MM.1S (cell line): ENCODE measurements at places on chromosomes 4 and X.

DNA sequence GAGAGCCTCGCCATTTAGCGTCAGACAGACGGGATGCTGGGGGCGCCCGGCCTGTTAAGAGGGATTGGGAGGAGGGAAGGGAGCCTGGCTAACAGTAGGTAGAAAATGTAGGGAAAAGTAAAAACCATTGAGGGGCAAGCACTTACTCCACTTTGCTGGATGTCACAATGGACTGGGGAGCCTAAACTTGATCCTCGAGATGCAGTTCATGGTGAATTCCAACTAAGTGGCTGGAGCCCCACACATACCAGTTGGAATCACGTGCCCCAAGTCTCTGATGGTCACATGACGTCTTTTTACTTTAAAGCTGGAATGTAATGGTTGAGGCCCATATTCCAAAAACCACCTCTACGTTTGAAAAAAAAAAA lies 1.5 kb downstream of the PLS3 start:
- no peak for DNase-seq

- DNase-seq: no peak
Measured at GRCh38 chr4:184019667-184020623, 114.8 kb downstream of the STOX2 start.

DNA sequence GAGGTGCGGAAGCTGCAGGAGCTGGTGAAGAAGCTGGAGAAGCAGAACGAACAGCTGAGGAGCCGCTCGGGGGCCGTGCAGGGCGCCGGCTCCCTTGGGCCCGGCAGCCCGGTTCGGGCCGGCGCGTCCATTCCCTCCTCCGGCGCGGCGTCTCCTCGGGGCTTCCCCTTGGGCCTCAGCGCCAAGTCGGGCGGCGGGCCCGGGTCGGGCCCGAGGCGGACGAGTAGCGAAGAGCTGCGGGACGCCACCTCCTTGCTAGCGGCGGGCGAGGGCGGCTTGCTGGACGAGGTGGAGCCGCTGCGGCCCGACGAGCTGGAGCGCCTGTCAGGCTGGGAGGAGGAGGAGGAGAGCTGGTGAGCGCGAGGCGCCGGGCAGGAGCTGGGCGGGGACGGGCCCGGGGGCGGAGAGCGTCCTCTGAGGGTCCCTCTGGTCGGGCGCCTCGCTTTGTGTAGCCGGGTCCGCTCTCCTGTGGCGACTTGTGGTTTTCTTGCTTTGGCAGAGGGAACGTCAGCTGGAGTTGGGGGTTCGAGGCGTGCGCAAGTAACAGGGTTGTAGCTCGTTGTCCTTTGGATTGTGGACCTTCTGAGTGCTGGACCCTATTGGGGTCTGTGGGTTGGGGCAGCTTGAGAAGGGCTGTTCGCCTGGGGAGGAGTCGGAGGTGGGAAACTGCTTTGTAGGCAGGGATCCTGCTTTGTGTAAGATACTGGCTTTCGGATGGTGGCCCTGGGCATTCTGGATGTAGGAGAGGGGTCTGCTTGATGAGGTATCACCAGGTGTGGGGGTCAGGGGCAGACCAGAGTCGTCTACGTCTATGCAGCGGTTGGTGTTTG lies 662 bp downstream of the SLAIN2 start:
- peak; percentile 45 for DNase-seq

- DNase-seq: no peak
Measured at GRCh38 chr4:165152527-165152926, 39.9 kb upstream of the TMEM192 start.

GRCh38 chrX:29834764-29835163 lies 380.6 kb upstream of the MAGEB2 start:
- no peak for DNase-seq

DNA sequence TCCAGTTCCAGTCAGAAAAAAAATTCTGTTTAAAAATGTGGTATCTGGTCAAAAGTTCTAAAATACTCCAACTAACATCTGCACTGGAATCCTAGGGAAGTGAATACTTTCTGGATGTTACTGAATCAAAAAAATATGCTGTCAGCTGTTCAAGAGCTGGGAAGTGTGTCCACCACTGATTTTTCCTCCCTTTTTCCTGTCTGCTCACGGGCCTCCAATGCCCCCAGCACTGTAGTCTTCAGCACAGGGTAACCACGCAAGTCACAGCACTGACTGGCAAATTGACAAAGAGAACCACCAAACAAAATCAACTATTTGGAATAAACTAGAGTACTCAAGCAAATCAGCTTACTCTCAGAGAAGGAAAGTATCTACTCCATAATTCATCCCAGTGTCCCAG lies 9.9 kb downstream of the VEGFC start:
- no peak for DNase-seq

DNA sequence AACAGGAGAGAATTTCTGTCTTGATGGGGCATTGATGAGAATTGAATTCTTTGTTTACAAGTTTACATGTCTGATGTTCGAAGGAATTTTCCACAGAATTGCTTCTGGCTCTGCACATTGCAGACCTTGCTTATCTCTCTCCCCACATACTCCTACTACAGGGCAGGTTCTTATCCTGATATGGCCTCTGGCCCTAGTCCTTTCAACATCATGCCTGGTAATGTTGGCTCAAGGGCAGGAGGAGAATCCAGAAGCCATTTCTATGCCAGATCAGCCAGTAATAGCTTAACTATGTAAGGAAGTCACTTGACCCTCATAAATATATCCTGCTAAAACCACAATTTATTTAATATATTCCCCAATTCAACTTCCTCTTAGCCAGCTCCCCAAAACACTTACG lies 24.3 kb upstream of the TSPAN5 start:
- no peak for DNase-seq

GRCh38 chr4:124060261-124060918 lies 652.1 kb downstream of the ANKRD50 start:
- peak; percentile 80 for DNase-seq

DNA sequence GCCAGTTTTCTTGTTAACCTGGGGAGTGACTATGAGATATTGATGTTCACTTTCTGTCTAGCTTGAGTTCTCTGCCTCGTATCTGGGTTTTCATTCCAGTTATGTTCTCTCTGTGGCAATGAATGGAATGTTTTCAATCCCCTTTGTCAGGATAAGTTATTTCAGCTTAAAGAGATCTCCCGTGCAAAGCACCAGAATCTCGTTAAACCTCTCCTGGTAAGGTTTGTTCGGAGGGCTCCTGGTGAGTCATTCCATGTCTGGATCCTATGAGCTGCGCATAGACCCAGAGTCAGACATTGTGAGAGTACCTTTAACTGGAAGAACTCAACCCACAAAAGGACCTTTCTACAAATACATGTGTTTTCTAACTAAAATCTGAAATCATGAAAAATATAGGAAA lies 51.0 kb downstream of the KDR start:
- DNase-seq: no peak

GRCh38 chrX:42976746-42977366 lies 198.9 kb upstream of the PPP1R2C start:
- no peak for DNase-seq

DNA sequence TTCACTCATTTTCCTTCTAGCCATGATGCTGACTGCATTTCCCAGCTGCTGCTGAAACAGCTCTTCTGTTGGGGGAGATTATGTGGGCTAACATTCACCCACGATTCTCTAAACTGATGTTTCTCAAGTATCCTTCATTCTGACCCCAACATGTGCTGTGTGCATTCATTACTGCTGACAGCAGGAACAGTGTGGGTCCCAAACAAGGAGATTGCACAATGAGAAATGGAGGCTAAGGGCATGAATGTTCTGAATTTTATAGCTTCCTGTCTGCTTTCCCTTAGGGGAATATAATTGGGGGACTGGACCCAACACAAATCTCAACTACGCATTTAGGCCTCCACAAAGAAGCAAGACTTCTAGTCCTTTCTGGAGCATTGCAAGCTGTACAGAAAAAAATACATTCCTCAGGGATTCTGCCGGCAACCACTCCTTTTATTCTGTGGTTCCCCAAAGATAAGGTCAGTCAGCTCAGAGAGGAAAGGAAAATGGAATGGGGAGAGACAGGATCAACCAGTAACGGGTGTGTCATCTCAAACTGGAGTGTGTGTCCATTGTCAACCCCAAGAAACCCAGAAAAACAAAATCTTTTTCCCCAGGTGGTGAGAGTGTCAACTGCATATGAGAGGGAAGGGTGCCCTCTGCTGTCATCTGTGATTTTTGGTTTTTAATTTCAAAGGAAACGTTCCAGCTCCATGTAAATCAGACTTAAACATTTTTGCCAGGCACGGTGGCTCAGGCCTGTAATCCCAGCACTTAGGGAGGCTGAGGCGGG lies 81.5 kb upstream of the EGFL6 start:
- peak; percentile 46 for DNase-seq

DNA sequence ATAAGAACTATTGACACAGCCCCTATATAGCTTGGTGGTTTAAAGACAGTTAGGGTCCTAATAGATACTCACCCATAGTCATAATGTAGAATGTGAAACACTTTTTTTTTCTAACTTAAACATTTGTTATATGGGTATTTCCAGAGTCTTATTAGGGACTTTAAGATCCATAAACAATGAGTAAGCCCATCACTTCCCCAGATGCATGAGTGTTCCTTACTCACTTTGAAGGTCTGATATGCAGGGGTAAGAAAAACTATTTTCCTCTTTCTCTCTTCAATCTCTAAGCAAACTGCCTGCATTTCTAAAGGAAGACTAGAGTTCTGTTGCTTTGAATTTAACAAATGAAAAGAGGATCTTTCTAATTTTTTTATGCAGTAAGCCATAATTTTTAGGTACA lies 443.6 kb upstream of the PITX2 start:
- no peak for DNase-seq

DNA sequence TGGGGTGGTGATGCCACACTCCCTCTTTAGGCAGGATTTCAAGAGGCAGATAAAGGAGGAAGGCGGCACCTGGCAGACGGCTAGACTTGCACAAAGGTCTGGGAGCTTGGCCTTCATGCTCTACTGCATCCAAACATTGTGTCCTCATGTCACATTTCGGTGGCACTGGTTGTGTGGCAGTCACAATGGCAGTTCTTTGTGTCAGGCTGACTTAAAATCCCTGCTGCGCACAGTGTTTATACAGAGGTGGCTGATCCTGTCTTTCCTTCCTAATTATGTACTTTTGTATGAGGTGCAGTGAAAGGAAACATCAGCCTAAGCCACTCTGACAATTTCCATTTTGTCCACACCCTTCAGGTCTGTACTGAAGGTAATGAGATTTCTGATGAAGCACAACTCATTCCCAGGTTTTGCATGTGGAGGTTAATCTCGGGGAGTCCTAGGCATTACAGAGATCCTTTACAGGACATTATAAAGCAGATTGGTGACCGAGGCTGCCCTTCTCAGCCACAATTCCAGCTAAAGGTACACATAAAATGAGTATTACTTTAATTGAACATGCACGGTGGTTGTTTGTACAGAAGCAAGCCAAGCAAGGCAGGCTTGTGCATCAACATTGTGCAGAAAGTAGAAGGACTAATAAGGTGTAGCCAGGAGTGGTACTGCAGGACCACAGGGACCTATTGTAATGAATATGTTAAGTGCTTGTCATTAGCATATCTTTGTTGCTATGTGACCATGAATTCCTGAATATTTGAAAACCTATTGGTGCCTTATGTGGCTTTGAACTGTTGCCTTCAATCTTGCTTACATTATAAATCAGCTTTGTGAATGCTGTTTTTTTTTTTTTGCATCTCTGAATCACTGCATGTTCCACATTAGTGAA lies 147.6 kb downstream of the STK32B start:
- DNase-seq: no peak

GRCh38 chr4:104589264-104589868 lies 94.7 kb upstream of the CXXC4 start:
- DNase-seq: no peak
